Osteoblast (primary cell): ENCODE measurements at places on chromosomes 13 and 19.

DNA sequence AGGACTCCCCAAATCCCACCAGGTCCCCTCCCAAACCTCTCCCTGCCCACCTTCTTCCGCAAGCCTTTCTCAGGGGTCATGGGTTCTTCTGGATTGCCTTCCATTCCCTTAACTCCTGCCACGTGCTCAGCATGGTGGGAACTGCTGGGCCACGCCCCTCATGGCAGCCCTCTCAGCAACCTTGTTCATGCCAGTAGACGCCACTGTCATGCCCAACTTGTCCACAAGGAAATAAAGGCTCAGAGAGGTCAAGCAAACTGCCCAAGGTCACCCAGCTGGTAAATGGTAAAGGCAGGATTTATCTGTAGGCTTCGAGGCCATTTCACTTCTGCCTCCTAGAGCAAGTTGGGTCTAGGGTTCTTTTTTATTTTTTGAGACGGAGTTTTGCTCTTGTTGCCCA is 10.9 kb downstream of the PRAM1 start:
- no peaks in the 10 kb centered on the region for H3K27me3 ChIP-seq
- H3K4me3 ChIP-seq = no peak overlapping the region
- peak; percentile 17 for DNase-seq
- H3K27ac ChIP-seq = no peak overlapping the region
- H3K36me3 ChIP-seq = peaks cover 26% of the 10 kb centered on the region

- no peak overlapping the region for H3K27ac ChIP-seq
- no peak overlapping the region for H3K4me3 ChIP-seq
- DNase-seq = no peak
- peaks cover 29% of the 10 kb centered on the region for H3K36me3 ChIP-seq
- no peaks in the 10 kb centered on the region for H3K27me3 ChIP-seq
Measured at GRCh38 chr13:114002009-114002544, 28.2 kb upstream of the C13orf46 start.

GRCh38 chr13:71254384-71254783 is 612.6 kb downstream of the DACH1 start:
- H3K27me3 ChIP-seq = no peaks in the 10 kb centered on the region
- H3K36me3 ChIP-seq = no peaks in the 10 kb centered on the region
- H3K4me3 ChIP-seq = no peak overlapping the region
- no peak for DNase-seq
- no peak overlapping the region for H3K27ac ChIP-seq
- no peaks in the 10 kb centered on the region for H3K4me1 ChIP-seq

GRCh38 chr13:45718992-45719391 is 16.9 kb downstream of the CBY2 start:
- peak; percentile 65 for DNase-seq
- H3K4me1 ChIP-seq = peaks cover 3% of the 10 kb centered on the region
- no peaks in the 10 kb centered on the region for H3K36me3 ChIP-seq
- H3K27me3 ChIP-seq = peaks cover 27% of the 10 kb centered on the region

DNA sequence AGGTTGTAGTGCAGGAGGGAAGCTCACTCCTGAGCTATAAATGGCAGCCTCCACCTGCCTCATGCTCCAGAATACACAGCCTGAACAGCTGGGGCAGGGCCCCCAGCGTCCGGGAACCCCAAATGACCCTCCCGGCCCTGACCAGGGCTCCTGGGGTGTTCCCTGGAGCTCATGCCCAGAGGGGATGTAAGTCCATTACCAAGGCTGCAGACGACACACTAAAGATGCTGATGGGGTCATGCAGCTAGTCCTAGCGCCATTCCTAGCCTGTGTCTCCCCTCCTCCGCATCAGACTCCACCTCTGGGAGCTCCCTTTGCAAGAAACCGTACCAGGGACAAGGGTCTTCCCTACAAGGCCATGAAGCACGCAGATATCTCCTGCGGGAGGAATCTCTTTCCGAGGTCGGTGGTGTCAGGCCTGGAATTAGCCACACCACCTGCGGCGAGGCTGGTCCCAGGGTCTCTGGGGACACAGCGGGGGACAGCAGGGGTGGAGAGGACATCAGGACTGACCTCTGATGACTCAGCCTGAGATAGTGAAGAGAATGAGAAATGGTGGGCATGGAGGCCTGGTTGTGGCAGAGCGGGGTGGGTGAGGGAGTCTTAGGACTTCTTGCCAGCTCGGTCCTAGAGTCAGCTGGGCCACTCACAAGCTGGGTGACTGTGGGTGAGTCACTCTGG is 11.9 kb upstream of the TPM4 start:
- H3K27me3 ChIP-seq = no peaks in the 10 kb centered on the region
- no peak overlapping the region for H3K4me3 ChIP-seq
- DNase-seq = no peak
- peaks cover 53% of the 10 kb centered on the region for H3K4me1 ChIP-seq
- no peaks in the 10 kb centered on the region for H3K36me3 ChIP-seq

GRCh38 chr13:114101358-114102130 is 30.9 kb downstream of the RASA3 start:
- no peaks in the 10 kb centered on the region for H3K36me3 ChIP-seq
- H3K4me1 ChIP-seq = peaks cover 9% of the 10 kb centered on the region
- peak overlapping the region; percentile 12 for H3K27ac ChIP-seq
- no peaks in the 10 kb centered on the region for H3K27me3 ChIP-seq
- peak; percentile 93 for DNase-seq

DNA sequence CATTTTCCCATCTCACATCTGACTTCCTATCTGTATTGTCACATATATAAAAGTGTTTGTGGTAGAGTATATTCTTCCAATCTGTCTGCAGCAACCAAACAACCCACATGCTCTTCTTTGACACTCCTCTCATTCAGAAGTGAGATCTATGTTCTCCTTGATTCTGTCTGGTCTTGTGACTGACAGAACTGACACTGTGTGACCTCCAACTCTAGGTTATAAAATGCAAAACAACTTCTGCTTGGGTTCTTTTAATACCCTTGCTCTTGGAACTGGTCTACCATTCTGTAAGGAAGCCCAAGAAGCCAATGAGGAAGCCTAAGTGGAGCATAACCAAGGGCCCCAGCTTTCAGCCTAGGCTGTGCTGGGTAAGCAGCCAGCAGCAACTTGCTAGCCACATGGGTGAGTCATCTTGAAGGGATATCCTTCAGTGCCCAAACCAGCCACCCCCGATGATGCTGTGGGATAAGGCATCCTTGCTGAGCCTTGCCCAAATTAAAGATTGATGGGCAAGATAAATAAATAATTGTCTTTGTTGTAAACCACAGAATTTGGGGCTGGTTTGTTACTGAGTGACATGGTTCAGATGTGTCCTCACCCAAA is 18.4 kb upstream of the ITM2B start:
- DNase-seq = no peak
- peaks cover 9% of the 10 kb centered on the region for H3K4me1 ChIP-seq
- no peaks in the 10 kb centered on the region for H3K27me3 ChIP-seq
- H3K36me3 ChIP-seq = no peaks in the 10 kb centered on the region

- H3K4me3 ChIP-seq = peak overlapping the region; percentile 64
- H3K36me3 ChIP-seq = peaks cover 46% of the 10 kb centered on the region
- no peaks in the 10 kb centered on the region for H3K27me3 ChIP-seq
- DNase-seq = peak; percentile 84
- peaks cover 32% of the 10 kb centered on the region for H3K4me1 ChIP-seq
Measured at GRCh38 chr19:1360126-1360817, 23.4 kb upstream of the NDUFS7 start.

GRCh38 chr13:40182591-40182990 is 483.9 kb downstream of the FOXO1 start:
- H3K36me3 ChIP-seq = no peaks in the 10 kb centered on the region
- no peaks in the 10 kb centered on the region for H3K4me1 ChIP-seq
- H3K27me3 ChIP-seq = peaks cover 6% of the 10 kb centered on the region
- no peak for DNase-seq
- no peak overlapping the region for H3K27ac ChIP-seq
- H3K4me3 ChIP-seq = no peak overlapping the region

- no peak for DNase-seq
- H3K4me1 ChIP-seq = no peaks in the 10 kb centered on the region
- no peak overlapping the region for H3K27ac ChIP-seq
- H3K4me3 ChIP-seq = no peak overlapping the region
- no peaks in the 10 kb centered on the region for H3K36me3 ChIP-seq
Measured at GRCh38 chr19:31963746-31964145, 381.7 kb upstream of the ZNF507 start.

DNA sequence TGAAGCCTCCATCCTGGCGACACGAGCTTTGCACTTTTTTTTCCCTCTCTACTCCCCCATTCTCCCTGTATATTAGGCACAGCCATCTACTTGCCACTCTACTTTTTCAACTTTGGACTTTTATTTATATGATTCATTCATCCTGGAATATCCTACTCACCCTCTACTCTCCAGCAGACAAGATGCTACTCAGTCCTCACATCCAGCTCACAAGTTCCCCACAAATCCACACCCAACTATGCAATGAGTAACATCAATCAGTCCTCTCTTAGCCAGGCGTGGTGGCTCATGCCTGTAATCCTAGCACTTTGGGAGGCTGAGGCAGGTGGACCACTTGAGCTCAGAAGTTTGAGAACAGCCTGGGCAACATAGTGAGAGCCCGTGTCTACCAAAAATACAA is 23.9 kb upstream of the URAD start:
- no peak overlapping the region for H3K27ac ChIP-seq
- no peaks in the 10 kb centered on the region for H3K4me1 ChIP-seq
- H3K4me3 ChIP-seq = no peak overlapping the region

- H3K4me3 ChIP-seq = peak overlapping the region; percentile 95
- H3K27me3 ChIP-seq = no peaks in the 10 kb centered on the region
- H3K4me1 ChIP-seq = peaks cover 15% of the 10 kb centered on the region
- H3K36me3 ChIP-seq = peaks cover 2% of the 10 kb centered on the region
- H3K27ac ChIP-seq = peak overlapping the region; percentile 93
Measured at GRCh38 chr13:50125554-50126262, 110.5 kb downstream of the KCNRG start.

DNA sequence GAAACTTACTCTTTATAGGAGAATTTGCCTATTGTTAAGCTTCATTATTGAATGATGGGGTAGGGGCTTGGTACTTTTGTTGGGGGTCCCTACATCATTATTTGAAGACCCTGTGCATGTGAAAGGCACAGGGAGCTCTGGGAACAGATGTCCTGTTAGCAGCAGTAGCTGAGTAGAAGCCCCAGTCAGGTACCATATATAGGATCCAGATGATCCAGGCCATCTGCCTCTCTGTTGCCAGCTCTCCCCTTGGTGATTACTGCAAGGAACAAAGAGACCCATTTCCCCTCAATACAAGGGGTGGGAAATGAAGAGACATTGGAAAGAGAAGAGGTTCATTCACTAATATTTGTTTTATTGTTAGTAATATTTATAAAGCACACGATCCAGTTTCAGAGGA is 4.4 kb upstream of the MTMR6 start:
- H3K4me1 ChIP-seq = peaks cover 4% of the 10 kb centered on the region
- no peaks in the 10 kb centered on the region for H3K36me3 ChIP-seq
- peaks cover 26% of the 10 kb centered on the region for H3K27me3 ChIP-seq
- no peak for DNase-seq
- H3K4me3 ChIP-seq = no peak overlapping the region
- H3K27ac ChIP-seq = no peak overlapping the region

- H3K36me3 ChIP-seq = peaks cover 67% of the 10 kb centered on the region
- H3K4me3 ChIP-seq = no peak overlapping the region
Measured at GRCh38 chr13:113977976-113978375, 4.1 kb upstream of the C13orf46 start.

GRCh38 chr19:12730064-12730463 is 4.4 kb downstream of the TRIR start:
- H3K27ac ChIP-seq = no peak overlapping the region
- no peaks in the 10 kb centered on the region for H3K27me3 ChIP-seq
- DNase-seq = peak; percentile 21
- peaks cover 42% of the 10 kb centered on the region for H3K36me3 ChIP-seq
- peaks cover 16% of the 10 kb centered on the region for H3K4me1 ChIP-seq

DNA sequence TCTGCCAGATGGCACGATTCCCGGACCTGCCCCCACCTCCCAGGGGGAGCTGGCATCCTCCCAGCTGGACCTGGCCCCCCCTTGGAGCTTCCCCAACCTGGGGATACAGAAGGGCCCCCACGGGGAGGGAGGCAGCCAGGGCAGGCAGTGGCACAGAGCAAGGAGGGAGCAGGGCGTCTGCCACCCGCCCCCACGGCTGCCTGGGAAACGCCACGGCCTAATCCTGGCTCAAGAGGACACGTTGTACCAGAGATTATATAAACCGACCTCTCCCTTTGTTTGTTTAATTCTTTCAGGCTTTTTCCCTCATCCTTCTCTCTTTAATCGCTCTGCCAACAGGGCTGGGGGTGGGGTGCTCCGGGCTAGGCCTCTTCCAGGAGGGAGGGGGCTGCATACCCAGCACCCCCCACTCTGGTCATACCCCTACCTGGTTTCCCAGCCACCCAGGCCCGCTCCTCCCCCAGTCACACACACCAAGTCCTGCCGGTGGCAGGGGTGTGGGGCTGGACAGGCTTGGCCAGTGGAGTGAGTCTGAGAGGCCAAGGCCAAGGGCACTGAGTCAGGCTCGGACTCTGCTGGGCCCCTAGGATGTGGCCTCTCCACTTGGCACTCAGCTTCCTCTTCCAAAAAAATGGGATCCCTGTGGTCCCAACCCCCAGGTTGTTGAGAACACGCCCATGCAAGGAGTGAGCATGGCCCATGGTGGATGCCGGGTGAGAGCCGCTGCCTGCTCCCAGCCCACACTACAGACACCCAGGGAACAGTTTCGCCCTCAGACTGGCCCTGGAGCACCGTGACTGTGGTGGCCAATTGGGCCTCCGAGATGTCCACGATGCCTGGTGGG is 29.5 kb upstream of the NFIC start:
- H3K4me1 ChIP-seq = peaks cover 25% of the 10 kb centered on the region
- H3K27me3 ChIP-seq = no peaks in the 10 kb centered on the region
- no peaks in the 10 kb centered on the region for H3K36me3 ChIP-seq
- H3K27ac ChIP-seq = peak overlapping the region; percentile 53

- peak; percentile 29 for DNase-seq
- H3K27me3 ChIP-seq = peaks cover 70% of the 10 kb centered on the region
- no peaks in the 10 kb centered on the region for H3K4me1 ChIP-seq
- H3K36me3 ChIP-seq = no peaks in the 10 kb centered on the region
- H3K27ac ChIP-seq = no peak within 1 kb of the TSS
Measured at GRCh38 chr13:45851171-45851921, at the start of gene SIAH3. Gene SIAH3 (minus strand): TSS chr13:45851753. CDS start chr13:45851629, 124 bp downstream.

DNA sequence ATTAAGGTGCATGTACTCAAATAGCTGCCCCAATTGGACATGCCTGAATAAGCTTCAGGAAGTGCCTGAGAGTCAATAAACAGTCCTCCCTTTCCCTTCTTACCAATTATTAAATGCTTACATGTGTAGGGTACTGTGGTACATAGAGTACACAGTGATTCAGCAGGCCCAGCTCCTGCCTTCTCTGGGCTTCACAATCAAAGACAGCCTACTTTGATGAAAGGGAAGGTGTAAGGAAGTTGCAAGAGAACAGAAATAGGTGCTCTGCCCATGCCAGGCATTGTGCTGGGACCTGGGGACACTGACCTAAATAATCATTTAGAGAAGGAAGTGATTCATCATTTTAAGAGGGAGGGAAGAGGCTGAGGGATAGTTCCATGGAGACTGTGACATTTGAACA is 17.2 kb downstream of the FRY start:
- no peak overlapping the region for H3K4me3 ChIP-seq
- no peak overlapping the region for H3K27ac ChIP-seq
- H3K4me1 ChIP-seq = peaks cover 19% of the 10 kb centered on the region
- no peaks in the 10 kb centered on the region for H3K36me3 ChIP-seq

GRCh38 chr19:12867120-12868099 is 13.8 kb downstream of the DNASE2 start:
- H3K4me3 ChIP-seq = peak overlapping the region; percentile 65
- H3K4me1 ChIP-seq = no peaks in the 10 kb centered on the region
- H3K27me3 ChIP-seq = no peaks in the 10 kb centered on the region
- peak; percentile 96 for DNase-seq
